ENCODE measurements at places on chromosomes 1 and 21.

- DNase-seq, result no peak
Measured at GRCh38 chr21:25938658-25939395, 204.1 kb downstream of the GABPA start.

DNA sequence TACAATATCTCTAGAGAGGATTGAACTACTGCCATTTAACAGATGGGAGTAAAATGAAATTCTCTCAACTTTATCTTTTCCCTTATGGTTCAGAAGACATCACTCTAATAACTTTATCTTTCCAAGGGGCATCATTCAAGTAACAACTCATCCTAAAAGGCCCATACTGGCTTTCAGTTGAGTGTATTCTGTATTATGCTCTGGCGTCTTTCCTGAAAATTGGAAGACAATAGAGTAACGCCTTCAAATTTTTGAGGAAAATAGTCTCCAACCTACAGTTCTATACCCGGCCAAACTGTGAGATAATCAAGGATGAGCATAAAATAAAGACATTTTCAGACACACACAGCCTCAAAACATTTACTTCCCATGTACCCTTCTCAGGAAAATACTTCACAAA lies 103.3 kb downstream of the RERE start:
- no peak for DNase-seq

DNA sequence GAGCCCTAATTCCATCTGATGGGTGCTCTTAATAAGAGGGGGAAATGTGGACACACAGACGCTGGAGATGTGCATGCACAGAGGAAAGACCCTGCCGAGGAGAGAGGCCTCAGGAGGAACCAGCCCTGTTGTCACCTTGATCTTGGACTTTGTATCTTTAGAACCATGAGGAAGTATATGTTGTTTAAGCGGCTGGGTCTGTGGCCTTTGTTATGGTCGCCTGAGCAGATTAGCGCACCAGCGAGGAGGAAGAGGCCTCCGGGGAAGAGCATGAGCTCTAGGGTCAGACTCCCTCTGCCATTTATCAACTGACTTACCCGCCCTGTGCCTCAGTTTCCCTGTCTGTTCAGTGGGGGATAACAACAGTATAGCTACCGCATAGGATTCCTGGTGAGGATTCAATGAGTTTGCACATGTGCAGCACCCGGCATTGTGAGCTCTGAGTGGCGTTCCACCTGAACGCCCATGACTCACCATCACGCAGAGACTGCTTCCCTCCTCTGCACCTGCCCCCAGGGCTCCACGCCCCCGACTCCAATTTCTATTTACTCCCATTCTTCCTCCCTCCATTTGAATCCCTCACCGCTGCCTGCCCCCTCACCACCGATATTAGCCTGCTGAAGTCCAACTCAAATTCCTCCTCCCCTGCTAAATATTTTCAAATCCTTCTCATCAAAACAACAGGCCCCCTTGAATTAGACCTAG lies 67.2 kb downstream of the ATP5PO start:
- no peak for DNase-seq

DNA sequence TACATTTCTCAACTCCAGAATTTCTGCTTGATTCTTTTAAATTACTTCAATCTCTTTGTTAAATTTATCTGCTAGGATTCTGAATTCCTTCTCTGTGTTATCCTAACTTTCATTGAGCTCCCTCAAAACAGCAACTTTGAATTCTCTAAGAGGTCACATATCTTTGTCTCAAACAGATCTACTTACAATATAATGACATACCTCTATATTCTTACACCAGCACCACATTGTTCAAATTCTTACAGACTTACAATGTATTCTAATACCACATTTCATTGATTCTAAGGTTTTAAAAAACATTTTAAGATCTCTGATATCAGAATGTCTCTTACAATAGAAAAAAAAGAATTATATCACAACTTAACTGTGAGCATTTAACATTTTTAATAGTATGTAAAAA lies 77.4 kb downstream of the DIRAS3 start:
- DNase-seq, result no peak

- peak; percentile 43 for DNase-seq
Measured at GRCh38 chr1:206489980-206490770, 17.2 kb upstream of the RASSF5 start.

DNA sequence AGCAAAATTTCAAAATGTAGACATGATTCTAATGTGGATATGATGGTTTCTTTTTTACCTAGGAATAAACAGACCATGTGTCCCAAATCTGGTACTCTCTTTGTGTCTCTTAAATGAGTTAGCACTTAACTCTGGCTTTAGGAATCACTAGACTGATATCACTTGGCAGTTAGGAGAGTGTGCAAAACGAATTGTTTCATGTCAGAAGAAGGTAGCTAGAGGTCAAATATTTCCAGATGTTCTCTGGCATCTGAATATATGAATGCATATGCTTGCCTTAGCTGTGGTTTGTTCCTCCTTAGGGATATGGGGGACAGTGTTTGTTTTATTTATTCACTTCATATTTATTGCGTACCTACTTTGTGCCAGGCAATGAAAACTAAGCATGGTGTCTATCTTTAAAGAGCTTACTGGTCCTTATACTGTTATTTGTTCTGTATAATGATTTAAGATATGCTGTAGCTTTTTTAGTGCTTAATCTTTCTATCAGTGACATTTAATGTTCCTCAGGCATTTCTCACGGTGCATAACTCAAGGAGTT lies 65.2 kb downstream of the LRRC8C start:
- no peak for DNase-seq

- DNase-seq, result no peak
Measured at GRCh38 chr1:151833172-151833900, 1.7 kb upstream of the RORC start.

GRCh38 chr21:30555095-30555494 lies 6.0 kb downstream of the KRTAP19-7 start:
- DNase-seq, result no peak

GRCh38 chr1:228795596-228795995 lies 60.3 kb downstream of the RHOU start:
- DNase-seq, result no peak

GRCh38 chr1:59691261-59691660 lies 123.5 kb upstream of the HOOK1 start:
- DNase-seq, result no peak

DNA sequence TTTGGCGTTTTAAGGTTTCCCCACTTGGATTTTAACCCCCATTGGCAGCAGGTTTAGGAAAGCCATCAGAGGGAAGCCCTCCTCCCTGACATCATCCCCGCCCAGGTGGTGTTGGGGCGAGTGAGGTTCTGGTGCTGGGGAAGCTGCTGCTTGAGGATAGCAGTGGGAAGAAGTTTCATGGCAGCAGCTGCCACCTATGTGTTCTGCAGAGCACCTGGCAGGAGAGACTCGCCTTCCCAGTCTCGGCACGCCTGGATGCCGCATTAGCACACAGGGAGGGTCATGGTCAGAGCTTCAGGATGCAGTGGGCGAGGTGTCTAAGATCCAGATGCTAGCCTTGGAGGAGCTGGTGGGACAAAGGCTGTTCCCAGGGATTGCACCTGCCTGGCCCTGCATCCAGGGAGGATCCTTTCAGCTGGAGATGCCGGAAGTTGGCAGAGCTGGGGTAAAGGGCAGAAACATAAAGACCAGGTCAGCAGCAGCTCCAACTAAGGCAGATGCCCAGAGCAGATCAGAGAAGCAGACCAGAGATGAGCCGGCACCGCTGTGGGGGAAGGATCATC lies 33.9 kb downstream of the ABCG1 start:
- DNase-seq, result no peak

GRCh38 chr1:64291931-64292330 lies 88.5 kb downstream of the UBE2U start:
- no peak for DNase-seq

GRCh38 chr1:36858553-36858952 lies 175.8 kb downstream of the GRIK3 start:
- DNase-seq, result no peak

DNA sequence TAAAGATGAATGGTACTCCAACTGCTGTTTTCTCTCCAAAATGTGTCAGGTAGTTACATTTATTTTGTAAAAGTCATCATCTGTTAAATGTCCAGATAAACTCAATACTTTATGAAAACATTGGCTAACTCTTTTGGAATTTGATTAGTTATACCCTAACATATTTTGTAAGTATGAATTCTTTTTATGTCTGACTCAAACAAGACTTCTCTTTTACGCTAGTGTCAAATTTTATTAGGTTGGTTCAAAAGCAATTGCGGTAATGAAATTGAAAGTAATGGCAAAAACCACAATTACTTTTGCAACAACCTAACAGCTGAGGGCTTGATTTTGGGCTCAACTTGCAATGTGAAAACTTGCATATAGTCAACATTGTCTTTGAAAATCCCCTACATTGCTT lies 41.0 kb upstream of the USP25 start:
- no peak for DNase-seq

DNA sequence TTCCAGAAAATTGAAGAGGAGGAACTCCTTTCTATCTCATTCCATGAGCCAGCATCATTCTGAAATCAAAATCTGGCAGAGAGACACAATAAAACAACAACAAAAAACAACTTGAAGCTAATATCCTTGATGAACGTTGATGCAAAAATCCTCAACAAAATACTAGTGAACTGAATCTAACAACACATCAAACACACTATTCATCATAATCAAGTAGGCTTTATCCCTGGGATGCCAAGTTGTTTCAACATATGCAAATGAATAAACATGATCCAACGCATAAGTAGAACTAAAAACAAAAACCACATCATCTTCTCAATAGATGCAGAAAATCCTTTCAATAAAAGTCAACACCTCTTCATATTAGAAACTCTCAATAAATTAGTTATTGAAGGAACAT lies 335.3 kb upstream of the BRINP3 start:
- DNase-seq, result no peak

DNA sequence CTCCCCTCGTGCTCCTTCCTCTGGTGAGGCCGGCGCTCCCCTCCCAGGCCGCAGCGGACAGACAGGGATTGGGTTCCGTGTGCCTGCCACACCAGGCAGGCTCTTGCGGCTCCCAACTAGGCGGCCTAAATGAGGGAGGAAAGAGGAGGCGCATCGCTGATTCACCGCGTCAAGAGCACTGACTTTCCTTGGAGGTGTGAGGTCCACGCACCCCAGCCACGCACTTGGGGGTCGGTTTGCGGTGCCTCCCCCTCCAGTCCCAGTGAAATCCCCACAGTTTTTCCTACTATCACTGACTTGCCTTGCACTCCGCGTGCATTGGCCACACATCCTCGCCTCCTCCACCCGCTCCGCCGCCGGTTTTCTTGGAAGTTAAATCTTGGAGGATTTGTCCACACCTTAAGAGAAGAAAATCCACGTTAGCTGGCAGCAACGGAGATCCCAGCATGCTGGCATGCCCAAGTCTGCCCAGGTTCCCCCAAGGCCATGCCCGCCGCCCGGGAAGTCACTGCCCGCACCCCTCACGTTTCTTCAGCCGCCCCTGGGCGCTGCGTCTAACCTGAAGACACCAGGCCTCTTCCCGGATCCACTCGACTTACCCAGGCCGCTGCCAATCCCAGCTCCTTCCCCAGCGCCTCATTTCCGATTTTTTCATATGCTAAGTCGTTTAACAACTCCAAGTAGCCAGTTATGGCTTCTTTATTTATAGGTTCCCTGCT lies 1.1 kb upstream of the FOXD3 start:
- no peak for DNase-seq

DNA sequence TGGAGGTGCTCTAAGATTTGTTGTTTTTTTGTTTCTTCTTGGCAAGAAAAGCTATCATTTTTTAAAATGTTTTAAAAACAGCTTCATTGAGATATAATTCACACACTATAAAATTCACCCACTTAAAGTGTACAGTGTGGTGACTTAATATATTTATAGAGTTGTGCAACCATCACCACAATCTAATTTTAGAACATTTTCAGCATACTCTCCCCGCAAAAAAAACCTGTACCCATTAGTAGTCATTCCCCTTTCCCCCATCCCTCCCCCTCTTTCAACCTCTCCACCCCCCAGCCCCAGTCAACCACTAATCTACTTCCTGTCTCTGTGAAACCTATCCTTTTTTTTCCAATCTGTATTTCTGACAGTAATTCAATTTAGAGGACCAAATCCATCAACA lies 30.6 kb downstream of the ZC3H11B start:
- DNase-seq, result no peak

GRCh38 chr1:21524686-21525339 lies 15.6 kb downstream of the ALPL start:
- DNase-seq, result no peak

DNA sequence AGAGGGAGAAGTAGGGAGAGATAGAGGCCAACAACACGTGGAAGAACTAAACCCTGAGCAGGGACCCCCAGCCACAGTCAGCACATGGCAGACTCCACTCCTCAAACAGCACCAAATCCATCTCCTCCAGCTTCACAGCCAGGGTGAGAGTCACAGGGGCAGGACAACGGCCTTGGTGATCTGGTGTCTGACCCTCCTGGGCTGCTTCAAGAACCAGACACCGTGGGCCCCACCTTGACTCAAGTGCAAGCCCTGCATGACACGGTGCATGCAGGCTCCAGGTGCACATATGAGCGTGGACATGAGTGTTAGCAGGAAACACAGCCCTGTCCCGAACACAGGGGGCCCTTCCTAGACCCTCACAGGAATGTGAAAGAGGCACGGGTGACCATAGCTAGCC lies 21.9 kb downstream of the S100A7 start:
- DNase-seq, result no peak

- DNase-seq, result no peak
Measured at GRCh38 chr1:209720326-209720725, 15.7 kb downstream of the HSD11B1 start.

GRCh38 chr1:201708085-201708512 lies 120.9 kb upstream of the IPO9 start:
- no peak for DNase-seq

DNA sequence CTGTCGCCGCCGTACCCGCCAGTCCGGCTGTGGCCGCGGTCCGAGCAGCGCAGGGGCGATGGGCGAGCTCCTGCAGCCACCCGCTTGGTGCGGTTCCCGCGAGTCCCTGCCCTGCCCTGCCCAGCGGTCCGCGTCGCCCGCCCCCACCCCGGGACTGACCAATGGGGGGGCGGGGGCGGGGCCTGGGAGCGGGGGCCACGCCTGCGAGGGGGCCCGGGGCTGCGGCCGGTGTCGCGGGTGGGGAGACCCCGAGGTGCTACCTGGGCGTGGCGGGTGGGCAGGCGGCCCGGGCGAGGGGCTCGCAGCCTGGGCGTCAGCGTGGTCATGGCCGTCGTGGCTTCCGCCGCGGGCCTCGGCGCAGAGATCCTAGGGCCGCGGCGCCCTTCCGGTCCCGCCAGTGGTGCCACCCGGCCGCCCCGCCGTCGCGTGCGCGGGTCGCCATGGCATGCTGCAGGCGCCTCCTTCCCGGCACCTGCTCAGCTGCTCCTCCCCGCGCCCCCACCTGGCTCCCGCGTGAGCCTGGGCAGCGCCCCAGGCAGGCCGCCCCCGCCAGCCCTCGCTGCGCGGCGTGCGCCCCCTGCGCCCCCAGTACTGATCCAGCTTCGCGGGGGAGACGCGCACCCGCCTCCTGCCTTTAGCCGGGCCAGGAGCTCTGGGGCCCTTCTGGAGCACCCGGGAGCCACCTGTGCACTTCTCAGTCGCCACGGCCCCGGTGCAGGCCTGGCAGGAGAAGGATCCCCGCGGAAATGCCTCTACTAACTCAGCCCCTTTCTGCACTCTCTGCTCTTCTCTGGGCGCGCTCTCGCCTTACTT lies at the start of gene BMP8B:
BMP8B (minus strand) TSS at position 108 of the 813 bp plus-strand sequence. CDS start 380 bp downstream, outside the sequence.
- DNase-seq, result peak; percentile 14

GRCh38 chr21:42315296-42315891 lies at the start of gene TFF3:
Gene TFF3, minus strand, starts transcription at chr21:42315409. Its CDS starts 35 bp downstream, at chr21:42315374.
- DNase-seq, result no peak

- DNase-seq, result no peak
Measured at GRCh38 chr1:189659731-189660130, 817.9 kb downstream of the BRINP3 start.

GRCh38 chr21:46172863-46173528 lies 11.3 kb downstream of the SPATC1L start:
- no peak for DNase-seq
